Stimulated activated CD4-positive, alpha-beta T cell treated with anti-CD3 and anti-CD28 coated beads, Interleukin-4, amount 100 ng/mL, for 1 hour (primary cell): ENCODE measurements at places on chromosomes 13 and 19.

GRCh38 chr13:112443995-112444311, 67.8 kb downstream of the SPACA7 start:
- DNase-seq, result peak; percentile 34

DNA sequence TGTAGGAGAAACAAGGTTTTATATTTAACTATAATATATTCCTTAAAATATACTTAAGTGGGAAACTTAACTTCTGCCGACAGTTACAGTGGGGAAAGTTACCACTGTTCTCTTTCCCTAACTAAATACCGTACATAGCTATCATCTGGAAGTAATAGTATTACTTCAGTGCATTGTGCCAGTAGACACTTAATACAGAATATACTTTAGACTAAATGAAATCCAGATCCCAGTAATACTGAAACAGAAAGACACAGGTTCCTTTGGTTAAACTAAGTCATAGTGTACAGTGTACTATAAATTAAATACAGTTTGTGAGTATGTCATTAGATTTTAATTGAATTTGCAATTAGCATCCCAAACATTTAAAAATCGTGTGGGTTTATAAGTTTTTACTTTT, 107.5 kb downstream of the PCCA start:
- no peak for DNase-seq

DNA sequence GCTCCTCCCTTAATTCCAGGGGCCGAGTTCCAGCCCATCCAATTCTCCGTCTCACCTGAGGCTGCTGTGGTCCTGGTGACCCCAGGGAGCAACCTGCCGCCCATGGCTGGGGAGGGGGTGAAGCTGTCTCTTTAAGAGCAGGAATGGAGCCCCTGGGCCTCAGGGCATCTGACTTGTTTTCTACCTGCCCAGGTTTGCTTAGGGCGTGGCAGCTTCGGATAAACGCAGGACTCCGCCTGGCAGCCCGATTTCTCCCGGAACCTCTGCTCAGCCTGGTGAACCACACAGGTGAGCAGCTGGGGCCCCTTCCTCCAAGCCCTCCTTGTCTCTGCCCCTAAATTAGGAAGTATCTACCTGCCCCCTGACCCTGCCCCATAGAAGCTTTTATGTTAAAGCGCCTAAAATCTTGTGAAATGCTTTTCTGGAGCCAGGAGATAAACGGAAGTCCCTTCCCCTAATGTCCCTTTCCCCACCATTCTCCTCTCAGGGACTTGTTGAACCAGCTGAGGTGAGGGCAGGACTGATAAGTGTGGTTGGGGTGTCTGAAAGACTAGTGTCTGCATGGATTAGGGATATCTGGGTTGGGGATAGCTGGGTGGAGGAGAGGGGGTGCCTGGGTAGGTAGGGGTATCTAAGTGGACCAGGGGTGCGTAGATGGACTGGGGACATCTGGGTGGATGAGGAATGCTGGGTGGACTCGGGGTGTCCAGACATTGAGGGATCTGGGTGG, 614 bp downstream of the FXYD3 start:
- no peak for DNase-seq

DNA sequence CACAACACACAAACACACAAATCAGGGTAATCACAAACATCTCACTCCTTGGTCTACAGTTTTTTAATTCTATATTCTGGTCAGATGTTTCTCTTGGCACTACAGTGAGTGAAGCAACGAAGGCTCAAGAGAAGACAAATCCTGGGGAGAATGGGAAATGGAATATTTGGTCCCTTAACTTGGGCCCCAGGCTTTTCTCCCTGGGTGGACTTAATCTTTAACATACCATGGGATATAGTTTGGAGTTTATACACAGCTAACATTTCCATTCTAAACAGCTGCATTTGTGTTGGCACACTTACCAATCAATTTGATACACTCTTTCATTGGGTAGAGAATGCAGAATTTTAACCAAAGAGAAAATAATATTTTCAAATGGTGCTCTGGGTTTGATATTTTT, 1132.6 kb upstream of the SLC10A2 start:
- DNase-seq, result no peak

GRCh38 chr13:50676602-50677001, 166.9 kb downstream of the DLEU7 start:
- DNase-seq, result no peak

- DNase-seq, result no peak
Measured at GRCh38 chr19:55544776-55545439, 435 bp downstream of the SBK3 start.

- peak; percentile 28 for DNase-seq
Measured at GRCh38 chr19:4557144-4557970, 2.1 kb downstream of the SEMA6B start.

GRCh38 chr19:5645409-5645808, 22.5 kb downstream of the SAFB start:
- DNase-seq, result no peak

DNA sequence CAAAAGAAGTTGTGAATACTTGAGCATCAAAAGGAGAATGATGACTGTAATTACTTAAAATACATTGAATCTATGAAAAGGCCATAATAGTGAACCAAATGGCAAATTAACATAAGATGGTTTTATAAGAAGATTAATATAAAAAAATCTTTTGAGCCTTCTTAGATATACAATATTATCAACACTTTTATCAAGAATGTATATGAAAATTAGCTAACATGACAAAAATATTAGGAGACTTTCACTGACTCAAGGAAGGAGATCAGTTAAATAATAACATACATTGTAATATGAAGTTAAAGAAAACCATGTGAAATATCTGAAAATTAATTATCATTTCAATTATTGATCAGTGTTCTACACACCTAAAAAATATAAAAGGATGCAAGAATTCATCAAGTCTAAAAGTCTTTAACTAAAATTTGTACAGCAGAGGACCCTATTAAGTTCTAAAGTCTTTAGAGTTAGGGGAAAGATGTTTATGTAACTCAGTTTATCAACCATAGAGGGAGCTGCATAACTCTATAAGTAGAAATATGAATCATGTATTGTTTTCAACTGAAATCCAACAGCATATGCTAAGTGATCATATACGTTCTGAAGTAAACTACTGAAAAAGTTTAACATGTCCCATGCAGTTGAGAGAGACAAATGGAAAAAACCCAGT, 756.1 kb upstream of the MIR17HG start:
- no peak for DNase-seq

- DNase-seq, result peak; percentile 72
Measured at GRCh38 chr13:46179491-46179908, 2.5 kb downstream of the LCP1 start.

GRCh38 chr13:50831512-50831911, 12.0 kb downstream of the DLEU7 start:
- no peak for DNase-seq

GRCh38 chr13:102561933-102562332, 34.9 kb upstream of the TPP2 start:
- DNase-seq, result no peak

GRCh38 chr19:566403-566802, 6.0 kb upstream of the BSG start:
- no peak for DNase-seq

DNA sequence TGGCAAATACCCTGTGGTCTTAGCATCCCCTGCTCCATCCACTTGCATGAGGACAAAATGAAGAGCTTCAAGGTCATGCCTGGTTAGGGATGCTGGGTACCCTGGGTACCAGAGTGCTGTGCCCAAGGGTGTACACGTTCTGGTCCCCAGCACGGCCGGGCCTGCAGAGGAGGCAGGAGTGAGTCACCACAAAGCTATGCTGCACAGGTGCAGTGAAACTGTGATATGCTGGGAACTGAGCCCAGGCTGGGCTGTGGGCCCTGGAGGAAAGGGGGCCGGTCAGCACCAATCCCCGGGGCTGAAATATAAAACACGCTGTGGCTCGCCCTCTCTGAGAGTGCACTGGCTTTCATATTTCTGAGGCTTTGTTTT, 95.1 kb downstream of the TSHZ3 start:
- no peak for DNase-seq

- DNase-seq, result no peak
Measured at GRCh38 chr13:70884196-70884595, 775.9 kb upstream of the KLHL1 start.

DNA sequence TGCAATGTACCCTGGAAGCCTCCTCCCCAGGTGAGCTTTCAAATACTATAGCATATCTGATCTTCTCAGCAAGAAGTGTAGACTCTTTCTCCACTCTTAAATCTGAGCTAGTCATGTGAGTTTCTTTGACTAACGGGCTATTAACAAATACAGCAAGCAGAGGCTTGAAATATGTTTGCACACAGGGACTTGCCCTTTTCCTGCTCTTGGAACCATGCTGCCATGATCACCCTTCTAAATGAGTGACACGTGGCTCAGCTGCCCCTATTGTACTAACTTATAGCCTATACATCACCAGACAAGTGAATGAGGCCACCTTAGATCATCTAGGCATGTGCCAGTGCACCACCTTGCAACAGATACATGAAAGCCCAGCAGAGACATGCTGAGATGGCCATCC, 13.3 kb upstream of the SUCLA2 start:
- no peak for DNase-seq

GRCh38 chr13:44104969-44105368, 225.3 kb downstream of the LACC1 start:
- DNase-seq, result no peak

GRCh38 chr19:6778386-6778785, 5.9 kb downstream of the VAV1 start:
- DNase-seq, result no peak

DNA sequence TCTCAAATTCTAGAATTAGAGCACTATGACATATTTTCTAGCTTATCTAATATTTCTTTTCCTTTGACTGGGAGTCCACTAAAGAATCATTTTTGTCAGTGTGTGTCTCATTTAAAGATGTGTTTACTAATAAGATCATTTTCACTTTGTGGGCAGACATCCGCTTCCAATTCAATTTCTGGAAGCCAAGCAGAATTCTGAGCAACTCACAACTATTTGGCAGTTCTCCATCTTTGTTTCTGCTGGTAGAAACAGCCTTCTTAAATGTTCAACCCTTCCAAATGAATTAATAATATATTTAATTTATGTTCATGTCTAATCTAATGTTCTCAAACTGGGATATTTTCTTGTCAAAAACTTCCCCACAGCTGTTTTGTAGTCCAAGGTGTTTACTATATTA, 411.8 kb downstream of the KCTD12 start:
- no peak for DNase-seq

DNA sequence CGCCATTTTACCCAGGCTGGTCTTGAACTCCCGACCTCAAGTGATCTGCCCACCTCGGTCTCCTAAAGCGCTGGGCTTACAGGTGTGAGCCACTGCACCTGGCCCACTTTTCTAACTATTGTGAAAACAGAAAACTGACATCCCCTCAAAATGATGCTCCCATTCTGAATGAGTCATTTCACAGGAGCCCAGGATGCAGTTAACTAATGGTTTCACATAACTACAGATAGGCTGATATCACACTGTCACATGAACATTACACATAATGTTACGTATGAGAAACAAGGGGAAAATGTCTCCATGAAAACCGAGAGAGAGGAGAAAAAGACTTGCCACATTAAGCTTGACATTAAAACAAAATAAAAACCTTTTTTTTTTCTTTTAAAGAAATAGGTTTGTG, 37.5 kb downstream of the N4BP2L2 start:
- no peak for DNase-seq

DNA sequence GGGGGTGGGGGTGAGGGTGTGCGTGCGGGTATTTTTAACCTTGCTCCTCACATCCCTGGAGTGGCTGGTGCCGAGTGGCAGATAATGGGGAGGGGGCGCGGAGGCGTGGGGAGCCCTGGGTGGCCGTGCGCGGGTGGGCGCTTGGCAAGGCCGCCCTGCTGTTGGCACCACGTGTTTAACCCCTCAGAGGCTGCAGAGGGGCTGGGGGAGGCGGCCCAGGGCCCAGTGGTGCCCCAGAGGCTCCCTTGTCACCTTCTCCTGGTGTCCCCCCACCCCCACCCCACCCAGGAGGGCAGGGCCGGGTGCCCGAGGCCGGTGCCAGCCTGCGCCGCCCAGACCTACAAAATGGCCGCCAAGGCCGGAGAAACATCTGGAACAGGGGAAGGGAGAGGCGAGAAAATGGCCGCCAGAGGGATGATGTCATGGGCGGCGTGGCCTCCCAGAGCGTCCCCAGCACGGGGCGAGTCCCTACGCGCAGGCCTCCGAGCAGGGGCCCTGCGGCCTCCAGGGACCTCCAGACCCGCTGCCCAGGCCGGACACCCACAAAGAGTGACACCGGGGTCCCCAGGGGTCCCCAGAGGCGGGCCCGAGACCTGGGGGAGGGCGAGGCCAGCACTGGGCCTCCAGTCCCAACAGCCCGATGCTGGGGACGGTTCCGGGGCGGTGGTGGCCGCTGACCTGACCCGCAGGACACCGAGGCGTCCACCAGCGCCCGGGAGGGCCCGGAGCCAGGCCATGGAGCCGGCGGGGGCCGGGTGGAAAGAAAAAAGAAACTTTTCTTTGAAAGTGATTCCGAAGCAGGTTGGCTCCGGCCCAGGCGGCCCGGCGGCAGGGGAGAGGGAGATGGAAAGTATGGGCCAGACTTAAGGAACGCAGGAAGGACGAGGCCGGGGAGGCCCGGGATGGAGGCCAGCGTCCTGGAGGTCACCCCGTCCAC, 38.2 kb downstream of the NFIC start:
- DNase-seq, result no peak
